CD4-positive, alpha-beta T cell (primary cell): ENCODE measurements at places on chromosomes 3 and 15. TPM values are rescaled to one million over a fixed set of nuclear protein-coding genes. Genes with fewer than 3 reads are reported as not detected.

LYSMD4 gene
- total RNA-seq: 12.9 TPM

GOLGA6A gene
- total RNA-seq: 0.42 TPM

CCR2 gene
- total RNA-seq: 0.99 TPM

SLC24A5 gene
- total RNA-seq: not detected

EIF3J gene
- total RNA-seq: 67.6 TPM

ARHGEF26 gene
- 0.08 TPM for total RNA-seq

HRG gene
- not detected for total RNA-seq

CCDC191 gene
- 3.6 TPM for total RNA-seq

IQSEC1 gene
- 108 TPM for total RNA-seq

OR5K2 gene
- not detected for total RNA-seq

NXPE3 gene
- 37.5 TPM for total RNA-seq

CCDC54 gene
- total RNA-seq: not detected

MEGF11 gene
- total RNA-seq: not detected

UCN2 gene
- total RNA-seq: not detected

PROK2 gene
- 1.3 TPM for total RNA-seq

PRSS50 gene
- total RNA-seq: not detected

CPNE9 gene
- total RNA-seq: 0.45 TPM

FRMD5 gene
- total RNA-seq: not detected

SCG3 gene
- not detected for total RNA-seq

NR2E3 gene
- total RNA-seq: not detected

PDZRN3 gene
- not detected for total RNA-seq

ITPKA gene
- not detected for total RNA-seq

PROS1 gene
- not detected for total RNA-seq

BFSP2 gene
- total RNA-seq: not detected

GNAT1 gene
- total RNA-seq: 0.11 TPM

IL16 gene
- 164 TPM for total RNA-seq

CAV3 gene
- not detected for total RNA-seq

TRPM1 gene
- not detected for total RNA-seq

TM4SF4 gene
- not detected for total RNA-seq

CCR9 gene
- 6.5 TPM for total RNA-seq
